ENCODE measurements at places on chromosomes 2 and 18. TPM values are rescaled to one million over a fixed set of nuclear protein-coding genes. Genes with fewer than 3 reads are reported as not detected.

- no peak for DNase-seq
These were observed 1.3 kb downstream of the COL6A3 start for GRCh38 chr2:237412646-237412987.

DNA sequence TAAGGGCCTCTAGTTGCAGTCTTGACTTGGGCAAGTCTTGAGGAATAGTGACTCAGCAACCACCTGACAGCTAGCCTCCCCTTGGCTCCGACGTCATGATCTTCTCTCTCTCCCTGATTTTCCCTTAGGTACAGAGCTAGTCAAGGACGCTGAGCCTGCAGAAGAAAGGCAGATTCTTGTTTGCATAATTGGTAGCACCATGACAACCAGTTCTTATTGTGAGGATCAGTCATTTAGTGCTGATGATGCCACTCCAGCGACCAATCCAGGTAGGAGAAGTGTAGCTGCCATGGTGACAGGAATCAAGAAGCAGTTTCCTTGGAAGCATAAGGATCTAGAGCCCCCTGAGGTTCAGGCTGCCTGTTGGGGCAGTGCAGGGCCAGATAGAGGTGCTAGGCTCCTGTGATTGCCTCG is 2.8 kb upstream of the RESP18 start:
- DNase-seq = no peak

Gene PECR
- total RNA-seq = 24.7 TPM

GRCh38 chr2:71901466-71901865 is 246.2 kb downstream of the CYP26B1 start:
- DNase-seq = no peak
